Kidney tubule cell (primary cell): ENCODE measurements at places on chromosomes 7 and 10.

DNA sequence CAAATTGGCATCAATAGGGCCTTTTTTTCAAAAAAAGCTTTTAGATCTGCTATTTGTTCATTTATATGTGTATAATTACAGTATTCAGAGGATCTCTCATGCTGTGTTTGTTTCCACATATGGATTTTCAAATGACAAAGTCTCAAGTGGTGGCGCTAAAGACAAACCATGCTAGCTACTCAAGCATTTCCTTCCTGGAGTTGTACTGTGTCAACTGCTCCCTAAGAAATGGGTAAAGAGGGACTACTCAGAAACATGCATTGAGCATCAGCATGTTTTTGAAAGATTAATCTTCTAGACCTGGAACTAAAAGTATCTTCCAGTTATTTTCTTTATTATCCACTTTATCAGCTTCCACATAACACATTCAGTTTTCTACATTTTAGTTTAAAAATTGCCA lies 12.7 kb downstream of the CNTNAP2 start:
- DNase-seq: no peak

- no peak for DNase-seq
These were observed 98.7 kb upstream of the NPTX2 start for GRCh38 chr7:98518159-98518947.

DNA sequence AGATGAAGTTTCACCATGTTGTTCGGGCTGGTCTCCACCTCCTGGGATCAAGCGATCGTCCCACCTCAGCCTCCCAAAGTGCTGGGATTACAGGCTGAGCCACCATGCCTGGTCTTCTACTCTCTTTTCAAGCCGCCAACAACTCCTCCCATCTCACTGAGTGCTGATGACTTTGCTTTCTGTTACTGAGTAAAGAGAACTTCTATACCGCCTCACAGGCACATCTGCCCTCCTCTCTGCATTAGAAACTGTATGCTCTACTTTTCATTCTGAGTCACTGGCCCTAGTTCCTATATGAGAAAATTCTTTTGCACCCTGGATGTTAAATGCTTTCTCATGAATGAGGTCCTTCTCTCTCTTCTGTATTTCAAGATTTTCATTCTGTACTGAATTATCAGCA lies 2.2 kb upstream of the ZNF239 start:
- DNase-seq: no peak

DNA sequence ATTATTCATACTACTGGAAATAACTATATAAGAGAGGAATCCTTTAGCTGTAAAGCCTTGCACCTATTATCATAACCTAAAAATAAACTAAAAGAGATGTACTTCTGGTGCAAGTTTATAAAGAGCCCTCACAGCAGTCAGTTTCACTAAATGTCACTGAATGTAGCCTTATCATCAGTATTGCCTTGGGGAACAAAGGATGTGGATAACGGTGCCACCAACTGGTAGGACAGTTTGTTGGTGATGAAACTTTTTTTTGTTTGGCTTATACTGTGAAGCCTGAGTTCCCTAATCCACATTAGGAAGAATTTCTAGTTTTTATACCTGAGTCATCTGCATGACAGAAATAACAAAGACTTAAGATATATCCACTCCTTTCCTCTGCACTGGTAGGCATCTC lies 117.9 kb upstream of the COL1A2 start:
- peak; percentile 32 for DNase-seq
